ENCODE measurements at places on chromosomes 5 and 9.
A peak's percentile ranks its signal among the peaks of the same experiment; 100 is the strongest.

- H3K27me3 ChIP-seq: no peaks in the 10 kb centered on the region
- H3K36me3 ChIP-seq: no peaks in the 10 kb centered on the region
- peaks cover 46% of the 10 kb centered on the region for H3K4me1 ChIP-seq
- peak overlapping the region; percentile 59 for H3K27ac ChIP-seq
- DNase-seq: no peak
Measured at GRCh38 chr5:9699681-9700080, 69.5 kb upstream of the TAS2R1 start.

DNA sequence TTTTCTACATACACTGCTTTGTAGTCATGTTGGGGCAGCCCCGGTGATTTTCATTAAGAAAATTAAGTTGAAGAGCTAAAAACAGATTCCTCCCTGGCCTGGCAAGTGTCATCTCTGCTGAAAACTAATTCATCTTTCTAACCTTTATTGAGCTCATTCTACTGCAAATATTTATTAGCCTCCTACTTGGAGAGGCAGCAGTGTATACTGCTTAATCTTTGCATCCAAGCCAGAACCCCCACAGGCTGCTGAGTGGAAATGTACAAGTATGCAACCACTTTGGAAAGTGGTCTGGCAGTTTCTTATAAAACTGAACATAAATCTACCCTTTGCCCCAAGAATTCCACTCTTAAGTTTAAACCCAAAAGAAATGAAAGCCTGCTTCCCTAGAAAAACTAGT lies 223.4 kb downstream of the DRD1 start:
- no peak for DNase-seq
- no peak overlapping the region for H3K4me3 ChIP-seq
- H3K27ac ChIP-seq: no peak overlapping the region
- peaks cover 9% of the 10 kb centered on the region for H3K27me3 ChIP-seq

DNA sequence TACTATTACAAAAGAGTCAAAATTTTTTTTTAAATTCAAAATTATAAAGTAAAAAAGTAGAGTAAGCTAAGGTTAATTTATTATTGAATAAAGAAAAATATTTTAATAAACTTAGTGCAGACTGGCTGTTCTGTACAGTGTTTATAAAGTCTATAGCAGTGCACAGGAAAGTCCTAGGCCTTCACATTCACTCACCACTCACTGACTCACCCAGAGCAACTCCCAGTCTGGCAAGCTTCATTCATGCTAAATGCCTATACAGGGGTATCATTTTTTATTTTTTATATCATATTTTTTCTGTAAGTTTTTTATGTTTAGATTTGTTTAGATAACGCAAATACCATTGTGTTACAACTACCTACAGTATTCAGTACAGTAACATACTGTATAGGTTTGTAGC lies 700.7 kb upstream of the GRAMD2B start:
- no peaks in the 10 kb centered on the region for H3K36me3 ChIP-seq
- H3K27ac ChIP-seq: no peak overlapping the region
- H3K27me3 ChIP-seq: no peaks in the 10 kb centered on the region

GRCh38 chr9:81650586-81651515 lies 38.5 kb downstream of the TLE1 start:
- H3K36me3 ChIP-seq: peaks cover 21% of the 10 kb centered on the region
- no peak for DNase-seq

DNA sequence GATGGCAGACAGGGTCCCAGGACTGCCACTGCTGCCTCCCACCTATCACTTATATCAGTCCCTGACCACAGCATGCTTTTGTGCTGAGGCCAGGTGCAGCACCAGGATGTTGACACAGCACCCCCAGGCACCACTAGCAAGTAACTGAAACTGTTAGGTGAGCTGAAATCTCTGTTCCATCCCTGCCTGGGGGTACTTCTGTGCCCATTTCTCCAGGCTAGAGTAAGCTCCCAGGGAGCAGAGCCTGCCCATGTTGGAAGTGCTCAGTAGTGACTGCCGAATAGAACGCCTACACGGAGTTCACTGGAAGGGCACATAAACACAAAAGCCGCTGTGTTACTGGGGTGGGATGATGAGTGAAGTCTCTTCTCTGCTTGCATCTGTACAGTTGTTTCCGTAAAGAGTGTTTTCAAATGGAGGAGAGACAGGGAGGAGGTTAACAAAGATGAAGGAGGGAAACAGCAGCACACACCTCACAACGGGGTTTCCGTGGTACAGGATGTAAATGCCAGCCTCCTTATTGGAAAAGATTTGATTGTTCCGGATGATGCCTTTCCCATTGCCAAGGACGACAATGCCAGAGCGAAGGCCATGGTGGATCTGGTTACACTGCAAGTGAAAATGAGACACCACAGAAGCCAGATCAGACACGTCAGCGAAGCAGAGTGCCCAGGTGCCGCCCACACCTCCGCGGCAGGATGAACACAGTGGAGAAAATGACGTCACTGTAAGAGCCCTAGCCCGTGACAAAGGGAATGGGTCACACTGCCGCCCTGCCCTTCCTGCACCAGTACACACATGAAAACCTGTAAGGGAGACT lies 43.1 kb downstream of the POLR1E start:
- H3K4me3 ChIP-seq: no peak overlapping the region
- peaks cover 43% of the 10 kb centered on the region for H3K36me3 ChIP-seq
- H3K27ac ChIP-seq: no peak overlapping the region
- no peak for DNase-seq

- peak overlapping the region; percentile 86 for H3K4me3 ChIP-seq
- DNase-seq: no peak
- H3K27me3 ChIP-seq: no peaks in the 10 kb centered on the region
- peaks cover 31% of the 10 kb centered on the region for H3K4me1 ChIP-seq
Measured at GRCh38 chr9:136328622-136329041, 1.3 kb downstream of the GPSM1 start.

GRCh38 chr9:133692364-133692985 lies 45.7 kb downstream of the SARDH start:
- no peak overlapping the region for H3K4me3 ChIP-seq
- peak overlapping the region; percentile 87 for H3K27ac ChIP-seq
- H3K4me1 ChIP-seq: peaks cover 56% of the 10 kb centered on the region

- no peak overlapping the region for H3K27ac ChIP-seq
- H3K4me1 ChIP-seq: peaks cover 4% of the 10 kb centered on the region
- H3K4me3 ChIP-seq: no peak overlapping the region
- no peaks in the 10 kb centered on the region for H3K27me3 ChIP-seq
- no peaks in the 10 kb centered on the region for H3K36me3 ChIP-seq
Measured at GRCh38 chr5:134188092-134188491, 11.3 kb upstream of the SKP1 start.

DNA sequence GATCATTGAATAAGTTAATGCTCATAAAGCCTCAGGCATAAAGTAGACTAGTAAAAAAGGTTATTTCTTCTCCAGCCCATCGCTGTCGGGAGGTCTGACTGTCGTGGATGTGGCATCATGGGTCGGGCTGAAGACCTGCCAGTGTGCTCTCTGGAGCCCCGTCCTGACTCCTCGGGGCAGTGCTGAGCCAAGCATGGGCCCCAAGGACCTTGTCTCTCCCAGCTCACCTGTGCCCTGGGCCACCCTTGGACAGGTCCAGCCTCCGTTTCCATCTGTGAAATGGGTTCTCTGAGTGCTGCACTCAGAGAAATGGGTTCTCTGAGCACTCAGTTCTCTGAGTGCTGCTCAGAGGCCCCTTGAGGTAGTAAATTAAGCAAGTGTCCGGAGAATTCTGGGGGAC lies 269.0 kb downstream of the GADD45G start:
- H3K27ac ChIP-seq: no peak overlapping the region
- H3K4me1 ChIP-seq: peaks cover 6% of the 10 kb centered on the region
- no peaks in the 10 kb centered on the region for H3K27me3 ChIP-seq
- no peak overlapping the region for H3K4me3 ChIP-seq

GRCh38 chr5:76556511-76557221 lies 66.5 kb downstream of the F2RL2 start:
- H3K27me3 ChIP-seq: no peaks in the 10 kb centered on the region
- DNase-seq: no peak
- no peak overlapping the region for H3K4me3 ChIP-seq
- peaks cover 2% of the 10 kb centered on the region for H3K36me3 ChIP-seq

DNA sequence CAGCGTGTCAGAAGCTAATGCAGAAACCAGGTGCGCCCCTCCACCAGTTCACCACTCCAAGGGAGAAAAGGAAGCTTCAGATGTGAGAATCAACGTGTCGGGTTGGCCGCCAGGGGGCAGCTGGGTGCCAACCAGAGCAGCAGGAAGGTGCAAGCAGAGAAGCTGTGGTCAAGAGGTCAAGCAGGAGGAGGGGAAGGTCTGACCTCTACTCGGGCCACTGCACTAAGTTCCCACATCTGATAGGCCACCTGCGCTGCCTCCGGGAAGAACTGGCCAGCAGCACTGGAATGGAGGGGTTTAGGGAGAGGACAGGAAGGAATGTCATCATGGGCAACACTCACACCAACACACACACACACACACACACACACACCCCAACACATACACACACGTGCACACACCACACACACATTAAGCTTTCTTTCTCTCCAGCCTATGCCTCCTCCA lies 31.4 kb downstream of the ANXA6 start:
- no peak overlapping the region for H3K4me3 ChIP-seq
- peaks cover 52% of the 10 kb centered on the region for H3K36me3 ChIP-seq
- DNase-seq: no peak
- H3K27ac ChIP-seq: no peak overlapping the region
- H3K4me1 ChIP-seq: no peaks in the 10 kb centered on the region

DNA sequence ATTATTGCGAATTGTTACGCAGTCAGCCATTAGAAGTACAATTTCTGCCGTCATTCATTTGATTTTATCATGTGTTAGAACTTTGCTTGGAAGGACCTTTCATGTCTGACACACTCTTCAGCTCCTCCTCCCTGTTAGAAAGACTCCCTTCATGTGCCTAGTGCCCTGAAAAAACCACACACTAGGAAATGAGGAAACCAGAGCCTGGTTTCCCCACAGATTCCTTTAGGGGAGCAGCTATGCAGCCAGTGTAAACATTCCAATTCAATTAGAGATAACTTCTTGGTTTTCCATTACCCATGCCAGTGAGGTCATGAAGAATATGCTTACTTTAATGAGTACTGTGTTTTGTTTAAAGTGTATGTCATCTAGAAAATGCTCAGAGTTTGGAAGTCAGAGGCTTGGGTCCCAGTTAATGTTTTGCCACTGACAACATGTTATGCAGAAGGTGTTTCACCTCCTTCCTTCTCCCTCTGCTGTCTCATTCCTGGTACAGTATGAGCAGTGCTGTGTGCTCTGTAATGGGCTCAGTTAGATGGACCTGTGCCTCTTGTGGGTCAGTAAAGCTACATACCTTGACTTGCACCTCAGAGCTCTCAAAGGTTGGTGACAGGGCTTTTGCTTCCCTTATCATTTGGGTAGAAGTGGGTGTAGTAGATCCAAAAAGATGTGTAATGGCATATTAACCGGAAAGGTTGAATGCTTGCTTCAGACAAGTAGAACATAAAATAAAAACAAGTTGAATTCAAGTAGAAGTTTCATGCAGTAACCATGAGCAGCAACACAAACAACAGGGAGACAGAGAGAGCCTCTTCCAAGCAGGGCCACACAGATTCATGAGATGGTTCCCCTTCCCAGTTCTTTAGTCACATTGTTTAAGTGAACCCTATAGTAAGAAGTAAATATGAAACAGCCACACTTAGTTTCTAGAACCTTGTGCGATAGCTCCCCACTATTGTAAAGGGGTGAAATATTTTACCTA lies 52.6 kb upstream of the TNFAIP8 start:
- H3K4me1 ChIP-seq: peaks cover 47% of the 10 kb centered on the region
- no peak overlapping the region for H3K4me3 ChIP-seq
- no peak for DNase-seq
- peak overlapping the region; percentile 92 for H3K27ac ChIP-seq
- H3K36me3 ChIP-seq: peaks cover 7% of the 10 kb centered on the region
- no peaks in the 10 kb centered on the region for H3K27me3 ChIP-seq

DNA sequence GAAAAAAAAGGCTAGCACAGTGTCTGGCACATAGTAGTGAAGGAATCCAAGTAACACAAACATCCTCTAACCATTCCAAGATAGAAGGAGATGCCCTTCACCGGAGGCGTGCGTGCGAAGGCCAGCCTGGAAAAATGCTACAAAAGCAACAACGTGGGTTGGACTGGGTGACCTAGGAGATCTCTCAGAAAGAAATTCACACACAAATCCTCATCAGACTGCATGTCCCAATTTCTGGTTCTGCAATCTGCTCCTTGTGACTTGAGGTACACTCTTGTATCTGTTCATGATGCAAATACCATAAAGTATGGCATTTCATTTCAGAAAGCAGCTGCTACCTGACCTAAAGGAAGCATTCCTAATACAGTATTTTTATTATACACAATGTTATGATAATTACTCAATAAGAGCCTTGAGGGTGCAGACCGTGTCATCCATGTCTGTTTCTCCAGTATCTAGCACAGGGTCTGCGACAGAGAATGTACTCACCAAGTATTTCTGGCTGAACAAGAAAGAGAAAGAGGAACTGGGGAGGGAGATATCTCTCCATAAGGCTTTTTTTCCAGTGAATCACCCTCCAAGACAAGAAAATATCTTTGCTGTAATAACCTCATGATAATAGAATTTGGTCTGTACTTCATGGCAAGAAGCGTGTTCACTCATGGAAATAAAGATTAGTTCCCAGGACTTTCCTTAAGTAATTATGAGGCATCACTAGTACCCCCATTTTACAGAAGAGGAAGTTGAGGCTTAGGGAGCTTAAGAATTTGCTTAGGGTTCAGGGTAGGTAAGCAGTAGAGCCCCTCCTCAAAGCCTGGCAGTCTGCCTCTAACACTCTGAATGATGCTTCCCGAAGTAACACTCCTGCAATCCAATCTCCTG lies 138.3 kb downstream of the CDK5RAP2 start:
- peaks cover 1% of the 10 kb centered on the region for H3K4me1 ChIP-seq
- no peak for DNase-seq
- H3K36me3 ChIP-seq: peaks cover 19% of the 10 kb centered on the region
- no peak overlapping the region for H3K27ac ChIP-seq
- no peak overlapping the region for H3K4me3 ChIP-seq

GRCh38 chr5:167796672-167797071 lies 494.8 kb upstream of the WWC1 start:
- no peak for DNase-seq
- no peak overlapping the region for H3K27ac ChIP-seq
- H3K4me3 ChIP-seq: no peak overlapping the region
- peaks cover 11% of the 10 kb centered on the region for H3K4me1 ChIP-seq
- H3K27me3 ChIP-seq: no peaks in the 10 kb centered on the region

GRCh38 chr5:171927345-171927941 lies 79.0 kb downstream of the FBXW11 start:
- H3K27me3 ChIP-seq: no peaks in the 10 kb centered on the region
- H3K27ac ChIP-seq: no peak overlapping the region
- H3K4me1 ChIP-seq: peaks cover 2% of the 10 kb centered on the region
- no peak for DNase-seq
- H3K36me3 ChIP-seq: peaks cover 25% of the 10 kb centered on the region
- no peak overlapping the region for H3K4me3 ChIP-seq

DNA sequence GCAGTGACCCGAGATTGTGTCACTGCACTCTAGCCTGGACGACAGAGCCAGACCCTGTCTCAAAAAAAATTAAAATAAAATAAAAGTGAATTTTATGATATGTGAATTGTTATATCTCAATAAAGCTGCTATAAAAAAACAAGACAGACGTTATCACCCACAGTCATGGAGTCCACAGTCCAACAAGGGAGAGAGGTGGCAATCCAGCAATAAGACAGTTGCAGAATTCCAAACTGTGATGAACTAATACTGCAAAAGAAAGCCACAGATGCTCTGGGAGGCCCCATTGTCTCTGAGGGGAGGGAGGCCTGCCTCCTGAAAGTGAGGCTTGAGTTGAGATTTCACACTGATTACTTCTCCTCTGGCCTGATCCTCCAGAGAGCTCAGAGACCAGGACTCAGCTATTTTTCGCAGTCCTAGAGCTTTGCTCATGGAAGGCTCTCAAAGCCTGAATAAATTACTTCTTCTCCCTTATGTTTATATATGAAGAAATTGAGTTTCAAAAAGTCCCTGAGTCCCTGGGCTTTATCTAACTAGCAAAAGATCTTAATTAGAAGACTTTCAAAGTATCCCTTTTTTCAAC lies 28.0 kb downstream of the CCNJL start:
- no peak overlapping the region for H3K27ac ChIP-seq
- peaks cover 2% of the 10 kb centered on the region for H3K36me3 ChIP-seq
- no peak overlapping the region for H3K4me3 ChIP-seq
- peaks cover 16% of the 10 kb centered on the region for H3K4me1 ChIP-seq
- H3K27me3 ChIP-seq: no peaks in the 10 kb centered on the region

Measured in mesothelial cell of epicardium (in vitro differentiated cells).